ENCODE measurements at places on chromosomes 3 and 15. TPM values are rescaled to one million over a fixed set of nuclear protein-coding genes. Genes with fewer than 3 reads are reported as not detected.

Gene DNAH12
- not detected for total RNA-seq

GRCh38 chr3:23776352-23776891, 29.3 kb upstream of the UBE2E1 start:
- no peak for DNase-seq
- H3K27me3 ChIP-seq, result no peaks in the 10 kb centered on the region
- H3K4me3 ChIP-seq, result no peak overlapping the region
- H3K36me3 ChIP-seq, result no peaks in the 10 kb centered on the region
- H3K4me1 ChIP-seq, result no peaks in the 10 kb centered on the region

- DNase-seq, result no peak
- H3K4me1 ChIP-seq, result peaks cover 8% of the 10 kb centered on the region
- no peak overlapping the region for H3K27ac ChIP-seq
- no peaks in the 10 kb centered on the region for H3K27me3 ChIP-seq
- no peak overlapping the region for H3K4me3 ChIP-seq
These were observed 117.3 kb upstream of the WNT5A start for GRCh38 chr3:55604402-55604801.

DNA sequence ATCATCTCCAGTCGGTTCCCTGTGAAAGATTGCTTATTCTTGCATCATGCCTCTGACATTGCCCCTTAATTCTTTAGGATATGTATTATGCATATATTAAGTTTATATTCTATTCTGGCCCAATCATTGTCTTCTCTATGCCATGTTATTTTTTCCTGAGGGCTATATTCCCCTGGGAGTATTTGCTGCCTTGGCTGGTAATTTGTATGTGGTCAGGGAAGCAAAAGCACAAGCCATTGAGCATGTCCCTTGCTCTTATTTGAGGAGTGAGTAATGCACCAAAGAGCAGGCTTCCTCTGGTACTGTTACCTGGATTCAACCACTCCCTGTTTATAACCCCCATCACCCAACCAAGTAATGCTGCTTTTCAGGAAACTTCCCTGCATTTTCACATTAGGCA, 36.3 kb downstream of the STAC start:
- DNase-seq, result no peak
- H3K27ac ChIP-seq, result no peak overlapping the region
- H3K4me1 ChIP-seq, result no peaks in the 10 kb centered on the region
- no peaks in the 10 kb centered on the region for H3K27me3 ChIP-seq
- H3K36me3 ChIP-seq, result no peaks in the 10 kb centered on the region
- no peak overlapping the region for H3K4me3 ChIP-seq

GRCh38 chr3:183895296-183895695, 10.6 kb upstream of the PARL start:
- no peak overlapping the region for H3K4me3 ChIP-seq
- H3K27ac ChIP-seq, result no peak overlapping the region
- no peaks in the 10 kb centered on the region for H3K36me3 ChIP-seq
- no peak for DNase-seq
- H3K27me3 ChIP-seq, result no peaks in the 10 kb centered on the region

DNA sequence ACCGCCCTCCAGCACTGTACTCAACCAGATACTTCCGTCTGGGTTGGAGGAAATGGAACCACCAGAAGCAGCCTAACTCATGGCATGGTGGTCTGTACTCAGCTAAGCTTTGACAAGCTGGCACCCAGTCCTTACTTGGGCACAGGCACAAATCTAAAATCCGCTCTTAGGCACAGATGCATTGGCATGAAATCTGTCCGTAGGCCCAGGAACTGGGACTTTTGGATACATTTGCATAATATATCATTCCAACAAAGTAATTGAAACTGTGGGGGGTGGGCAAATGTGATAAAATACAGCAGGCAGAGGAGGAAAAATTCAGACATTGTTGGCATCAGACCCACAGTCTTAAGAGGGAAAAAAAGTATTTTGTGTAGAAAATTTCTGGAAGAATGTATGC, 75.4 kb downstream of the C3orf85 start:
- no peaks in the 10 kb centered on the region for H3K27me3 ChIP-seq
- H3K36me3 ChIP-seq, result no peaks in the 10 kb centered on the region
- no peaks in the 10 kb centered on the region for H3K4me1 ChIP-seq
- DNase-seq, result no peak
- H3K4me3 ChIP-seq, result no peak overlapping the region

- H3K27me3 ChIP-seq, result no peaks in the 10 kb centered on the region
- no peaks in the 10 kb centered on the region for H3K36me3 ChIP-seq
- DNase-seq, result no peak
- H3K4me1 ChIP-seq, result no peaks in the 10 kb centered on the region
These were observed 198.0 kb upstream of the PFN2 start for GRCh38 chr3:150168698-150169097.

- no peak overlapping the region for H3K27ac ChIP-seq
- H3K36me3 ChIP-seq, result no peaks in the 10 kb centered on the region
- H3K4me1 ChIP-seq, result no peaks in the 10 kb centered on the region
- DNase-seq, result no peak
- no peak overlapping the region for H3K4me3 ChIP-seq
These were observed 82.9 kb upstream of the THBS1 start for GRCh38 chr15:39497759-39498565.

GRCh38 chr15:41560572-41560874, 1.5 kb downstream of the TYRO3 start:
- H3K36me3 ChIP-seq, result no peaks in the 10 kb centered on the region
- H3K27me3 ChIP-seq, result no peaks in the 10 kb centered on the region
- DNase-seq, result no peak

All from H1 (cell line).